Endothelial cell of umbilical vein (primary cell): ENCODE measurements at places on chromosomes 3 and 15. TPM values are rescaled to one million over a fixed set of nuclear protein-coding genes. Genes with fewer than 3 reads are reported as not detected.
A peak's percentile ranks its signal among the peaks of the same experiment; 100 is the strongest.

- no peak for DNase-seq
Observed at GRCh38 chr3:39130026-39130425, 22.5 kb downstream of the TTC21A start.

- no peak for DNase-seq
Observed at GRCh38 chr3:129614927-129615363, 8.5 kb upstream of the PLXND1 start.

DNA sequence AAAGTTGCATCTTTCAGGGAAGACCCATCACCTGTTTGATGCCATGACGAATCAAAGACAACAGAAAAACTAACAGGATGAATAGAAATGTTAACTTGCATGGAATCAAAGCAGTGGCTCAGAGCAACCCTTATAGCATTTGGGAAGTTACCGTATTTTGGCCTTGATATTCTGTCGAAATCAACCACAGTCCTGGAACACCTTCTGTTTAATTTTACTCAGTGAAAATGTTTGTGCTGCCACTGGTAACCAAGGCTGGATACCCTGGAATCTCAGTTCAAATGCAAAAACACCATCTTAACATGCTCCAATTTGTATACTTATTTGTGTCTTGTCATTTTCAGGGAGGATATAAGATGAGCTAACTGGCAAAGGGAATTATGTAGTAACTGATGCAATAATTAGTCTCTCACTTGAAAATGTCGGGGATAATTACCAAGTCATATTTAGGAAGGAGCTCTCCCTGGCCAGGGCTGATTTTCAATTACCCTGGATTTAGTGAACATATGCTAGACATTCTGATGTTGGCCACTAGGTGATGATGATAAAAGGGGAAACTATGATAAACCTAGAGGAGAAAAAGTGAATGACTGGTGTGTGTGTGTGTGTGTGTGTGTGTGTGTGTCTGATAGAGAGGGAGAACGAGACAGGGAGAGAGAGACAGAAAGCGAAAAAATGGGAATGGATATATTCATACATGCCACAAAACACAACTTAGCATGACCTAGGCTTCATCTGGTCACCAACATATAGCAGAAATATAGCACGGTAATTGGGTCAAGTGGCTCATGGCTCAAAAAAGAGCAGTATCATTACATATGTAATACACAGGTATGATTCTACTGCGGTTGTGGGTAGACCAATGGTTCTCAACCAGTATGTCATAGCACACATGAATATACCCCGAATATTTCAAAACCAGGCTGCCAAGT is 19.0 kb upstream of the PRICKLE2 start:
- peak; percentile 41 for DNase-seq

FAM81A gene
- 0.32 and 1.2 TPM in 2 replicates for total RNA-seq

CLRN1 gene
- total RNA-seq, result not detected in 2 replicates

- no peak for DNase-seq
Observed at GRCh38 chr3:50339485-50340146, 1.0 kb downstream of the RASSF1 start.

GRCh38 chr15:63888146-63888545 is 54.4 kb upstream of the HERC1 start:
- DNase-seq, result no peak

DNA sequence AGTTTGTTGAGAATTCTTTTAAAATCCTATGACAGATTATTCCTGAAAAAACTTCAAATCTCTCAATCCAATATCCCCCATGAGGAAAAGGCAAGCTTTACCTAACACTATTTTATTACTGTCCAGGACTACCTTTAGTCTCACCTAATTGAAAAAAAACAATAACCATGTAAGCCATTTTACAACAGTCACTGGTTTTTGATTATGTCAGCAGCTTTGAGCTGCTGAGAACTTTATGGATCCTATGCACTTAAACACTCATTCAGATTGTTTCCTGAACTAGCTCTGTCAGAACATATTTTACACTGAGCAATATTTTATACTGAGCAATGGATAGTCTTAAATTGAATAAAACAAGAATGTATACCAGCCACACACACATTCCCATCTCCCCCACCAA is 79.9 kb downstream of the ZBBX start:
- no peak for DNase-seq

PPARG gene
- total RNA-seq, result 1.3 and 1.5 TPM in 2 replicates

- DNase-seq, result no peak
Observed at GRCh38 chr15:97867870-97868269, 92.6 kb upstream of the ARRDC4 start.

DNA sequence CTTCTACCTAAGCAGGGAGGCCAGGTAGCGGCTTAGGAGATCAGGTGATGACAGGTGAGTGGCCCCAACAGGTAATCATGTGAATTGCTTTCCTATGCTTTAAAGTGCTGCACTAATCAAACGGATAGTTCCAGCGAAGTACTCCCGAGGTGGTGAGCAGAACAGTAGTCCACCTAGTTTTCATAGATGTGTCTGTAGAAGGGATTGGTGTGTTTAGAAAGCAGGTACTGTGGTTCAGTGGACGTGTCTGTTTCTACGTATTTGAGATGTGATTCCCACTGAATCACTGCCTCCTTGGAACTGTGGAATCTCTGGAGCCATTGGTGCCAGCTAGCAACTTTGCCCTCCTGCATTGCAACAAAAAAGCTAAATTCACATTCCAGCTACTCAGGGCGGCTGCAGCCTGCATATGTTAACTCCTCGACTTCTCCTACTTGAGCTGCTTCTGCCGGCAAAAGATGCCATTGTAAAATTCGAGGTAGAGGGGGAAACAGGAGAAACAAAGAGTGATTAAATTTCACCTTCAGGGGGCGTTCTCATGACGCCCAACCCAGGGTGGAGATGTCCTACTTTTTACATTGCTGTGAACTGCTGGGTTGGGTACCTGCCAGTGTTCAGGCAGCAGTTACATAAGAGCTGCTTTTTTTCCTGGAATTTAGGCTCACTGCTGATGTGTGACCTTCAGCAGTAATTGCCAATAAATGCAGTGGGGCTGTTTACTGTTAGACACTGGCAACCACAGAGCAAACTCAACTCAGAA is 227.3 kb downstream of the ITPR1 start:
- DNase-seq, result peak; percentile 75

GRCh38 chr3:147875498-147875897 is 466.3 kb downstream of the ZIC1 start:
- DNase-seq, result no peak

DNA sequence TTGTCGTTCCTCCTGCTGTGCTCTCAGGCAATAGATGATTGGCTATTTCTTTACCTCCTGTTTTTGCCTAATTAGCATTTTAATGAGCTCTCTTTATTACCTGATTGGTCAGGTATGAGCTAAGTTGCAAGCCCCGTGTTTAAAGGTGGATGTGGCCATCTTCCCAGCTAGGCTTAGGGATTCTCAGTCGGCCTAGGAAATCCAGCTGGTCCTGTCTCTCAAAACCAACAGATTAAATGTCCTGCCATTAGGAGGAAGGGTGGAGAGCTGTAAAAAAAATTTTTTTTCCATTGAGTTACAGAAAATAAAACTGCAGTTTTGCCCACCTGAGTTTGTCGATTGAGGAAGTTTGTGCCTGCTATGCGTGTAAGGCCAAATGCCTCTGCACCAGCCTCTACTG is 5.4 kb upstream of the ACSBG1 start:
- DNase-seq, result no peak

GOLIM4 gene
- total RNA-seq, result 39.7 and 40.8 TPM in 2 replicates

GRCh38 chr3:56157693-56158362 is 310.4 kb downstream of the ERC2 start:
- DNase-seq, result no peak

GRCh38 chr3:152069871-152070270 is 196.4 kb downstream of the SUCNR1 start:
- no peak for DNase-seq

DNA sequence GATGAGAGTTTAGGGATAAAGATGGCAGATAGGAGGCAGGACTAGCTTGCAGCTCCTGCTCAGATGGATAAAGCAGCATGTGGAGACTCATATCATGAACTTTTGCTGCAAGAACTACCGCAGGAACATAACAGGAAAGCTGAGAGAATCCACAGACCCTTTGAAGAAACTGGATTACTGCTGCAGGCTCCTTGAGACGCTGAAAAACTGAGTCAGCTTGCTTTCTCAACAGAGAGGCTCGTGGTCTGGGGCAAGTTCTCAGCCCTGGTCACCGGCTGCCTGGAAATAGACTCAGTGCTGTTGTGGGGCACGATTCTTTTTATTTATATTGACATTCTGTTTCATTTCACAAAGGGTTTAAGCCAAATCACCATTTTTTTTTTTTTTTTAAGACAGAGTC is 28.8 kb upstream of the TRIM59 start:
- DNase-seq, result no peak

DNA sequence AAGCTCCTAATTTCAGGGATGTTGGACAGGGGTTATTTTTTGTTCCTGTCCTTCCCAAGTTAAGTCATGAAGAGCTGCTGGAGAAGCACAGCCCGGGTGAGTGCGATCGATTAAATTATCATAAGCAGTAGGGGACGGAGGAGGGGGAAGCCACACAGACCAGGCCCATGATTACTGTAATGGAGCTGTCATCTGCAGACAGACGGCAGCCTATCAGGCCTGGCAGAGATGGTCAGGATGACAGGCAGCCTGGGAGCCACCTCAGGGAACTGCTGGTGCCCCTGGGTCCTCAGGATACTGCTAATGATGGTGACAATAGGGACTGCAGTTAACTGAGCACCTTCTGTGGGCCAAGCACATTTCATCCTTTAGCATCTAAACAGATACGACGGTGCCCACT is 147.7 kb downstream of the RAB11A start:
- no peak for DNase-seq

AGBL1 gene
- total RNA-seq, result not detected in 2 replicates

ATP13A4 gene
- 1.0 TPM in 1 of 2 replicates, not detected in the other for total RNA-seq

EPHB3 gene
- total RNA-seq, result not detected in 2 replicates

DNA sequence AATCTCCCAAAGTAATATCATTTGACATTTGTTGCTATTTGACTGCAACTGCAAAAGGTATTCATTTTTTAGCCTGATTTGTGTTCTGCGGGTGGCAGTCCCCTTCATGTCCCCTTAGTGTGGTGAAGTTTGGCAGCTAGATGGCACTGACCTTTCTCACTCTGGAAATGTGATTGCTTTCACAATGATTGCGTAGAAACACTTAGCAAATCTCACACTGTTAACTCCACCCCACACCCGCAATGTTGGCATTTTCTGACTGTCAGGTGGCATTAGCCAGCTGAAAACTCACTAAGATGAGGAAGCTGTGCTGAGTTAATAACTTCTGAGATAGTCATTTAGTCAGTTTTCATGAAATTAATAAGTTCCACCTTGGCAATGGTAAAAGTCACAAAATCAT is 76.9 kb downstream of the TRIM69 start:
- DNase-seq, result no peak

IQSEC1 gene
- total RNA-seq, result 15.5 and 18.0 TPM in 2 replicates

CCR5 gene
- not detected in 2 replicates for total RNA-seq

- no peak for DNase-seq
Observed at GRCh38 chr3:102488331-102488730, 53.5 kb downstream of the ZPLD1 start.

ST6GAL1 gene
- 86.5 and 101 TPM in 2 replicates for total RNA-seq

MKRN2OS gene
- total RNA-seq, result not detected in 2 replicates

DNA sequence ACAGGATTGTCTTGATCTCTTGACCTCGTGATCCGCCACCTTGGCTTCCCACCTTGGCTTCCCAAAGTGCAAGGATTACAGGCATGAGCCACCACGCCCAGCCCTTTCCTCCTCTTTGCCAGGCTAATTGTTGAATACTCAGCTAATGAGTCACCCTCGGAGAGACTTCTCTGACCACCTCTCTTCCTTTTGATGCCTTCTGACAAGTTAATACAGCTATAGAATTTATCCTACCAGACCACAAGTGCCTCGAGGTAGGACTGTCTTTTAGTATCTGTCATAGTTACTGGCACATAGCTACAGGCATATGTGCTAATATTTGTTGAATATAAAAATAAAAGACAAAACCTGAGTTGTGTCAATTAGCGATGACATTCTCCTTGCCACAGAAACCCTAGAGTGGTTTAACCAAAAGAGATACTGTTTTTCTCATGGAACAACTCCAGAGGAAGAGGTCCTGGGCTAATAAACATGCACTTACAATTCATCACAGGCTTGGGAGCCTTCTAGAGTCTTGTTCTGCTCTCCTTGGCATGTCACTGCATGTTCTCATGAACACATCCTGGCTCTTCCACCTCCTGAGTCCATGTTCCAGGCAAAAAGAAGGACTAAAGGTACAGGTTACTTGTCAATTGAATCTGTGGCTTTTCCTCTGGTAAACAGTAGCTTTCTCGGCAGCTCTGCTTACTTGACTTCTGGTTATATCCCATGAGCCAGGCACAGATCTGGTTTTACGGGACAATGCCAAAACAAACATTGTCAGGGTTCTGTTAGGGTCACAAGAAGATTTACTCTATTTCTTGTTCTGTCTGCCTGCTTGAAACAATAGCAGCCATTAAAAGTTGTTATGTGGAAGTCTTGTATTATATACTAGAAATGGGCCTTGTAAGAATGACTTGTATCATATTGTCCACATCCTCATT is 332.3 kb downstream of the THSD4 start:
- DNase-seq, result peak; percentile 76

CX3CR1 gene
- total RNA-seq, result not detected in 2 replicates

GTF2E1 gene
- total RNA-seq, result 25.5 and 27.7 TPM in 2 replicates

DNA sequence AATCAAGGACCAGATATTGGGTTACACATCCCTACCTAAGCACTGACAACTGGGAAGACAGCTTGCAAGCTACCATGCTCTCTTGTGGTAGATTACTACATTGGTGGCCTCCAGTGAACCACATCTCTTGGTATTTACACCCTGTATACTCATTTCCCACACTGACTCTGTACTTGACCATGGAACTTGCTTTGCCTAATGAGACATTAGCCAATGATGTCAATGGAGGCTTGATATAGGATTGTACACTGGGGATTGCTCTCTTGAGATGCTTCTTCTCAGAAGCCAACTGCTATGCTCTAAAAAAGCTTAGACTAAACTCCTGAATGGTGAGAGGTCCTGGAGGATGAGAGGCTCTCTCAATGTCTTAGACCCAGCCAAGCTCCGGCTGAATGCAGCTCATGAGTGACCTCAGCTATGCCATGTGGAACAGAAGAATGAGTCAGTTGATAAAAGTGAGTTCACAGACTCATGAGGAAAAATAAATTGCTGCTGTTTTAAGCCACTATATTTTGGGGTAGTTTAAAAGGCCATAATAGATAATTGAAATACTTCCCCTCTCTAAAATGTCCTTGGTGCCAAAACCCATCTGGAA is 61.5 kb upstream of the GALNT15 start:
- no peak for DNase-seq

- peak; percentile 44 for DNase-seq
Observed at GRCh38 chr3:160486459-160486869, 36.9 kb upstream of the TRIM59 start.
